ENCODE measurements at places on chromosomes 5 and 9.
A peak's percentile ranks its signal among the peaks of the same experiment; 100 is the strongest.

GRCh38 chr9:15389173-15389572 is 33.5 kb upstream of the SNAPC3 start:
- no peak for DNase-seq

GRCh38 chr9:105483618-105484017 is 35.8 kb downstream of the FSD1L start:
- DNase-seq: no peak

- DNase-seq: no peak
Measured at GRCh38 chr5:55485073-55485472, 49.7 kb downstream of the PLPP1 start.

DNA sequence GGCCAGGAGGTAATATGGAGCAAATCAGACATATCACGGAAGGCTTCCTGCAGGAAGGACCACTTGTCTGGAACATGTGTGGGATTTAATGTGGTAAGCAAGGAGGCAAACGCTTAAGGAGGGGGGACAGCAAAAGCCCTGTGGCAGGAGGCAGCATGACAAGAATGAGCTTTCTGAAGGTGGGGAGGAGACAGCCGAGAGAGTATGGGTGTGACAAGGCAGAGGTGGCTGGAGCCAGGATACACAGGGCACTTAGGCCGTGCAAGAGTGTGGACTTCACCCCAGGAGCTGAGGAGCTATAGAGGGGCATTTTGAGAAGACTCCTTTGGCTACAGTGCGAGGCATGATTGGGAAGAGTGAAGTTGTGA is 14.4 kb upstream of the S1PR3 start:
- DNase-seq: no peak

DNA sequence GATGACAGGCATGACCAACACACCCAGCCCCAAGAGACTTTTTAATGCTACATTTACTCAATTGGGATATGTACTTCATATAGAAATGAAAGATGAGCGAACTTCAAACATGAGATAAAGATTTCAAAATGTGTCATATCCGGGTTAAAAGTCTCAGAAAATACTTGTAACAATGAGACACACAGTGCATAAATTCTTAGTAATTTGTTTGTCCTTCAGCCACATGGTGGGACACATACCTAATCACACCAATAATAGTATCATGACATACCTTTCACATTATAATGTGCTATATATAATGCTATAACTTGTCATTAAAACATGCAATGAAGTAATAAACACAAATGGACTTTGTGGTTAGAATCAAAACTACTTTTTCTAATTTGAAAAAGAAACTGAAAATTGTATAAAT is 204.7 kb upstream of the RFX3 start:
- DNase-seq: peak; percentile 11

- peak; percentile 17 for DNase-seq
Measured at GRCh38 chr5:138789771-138790242, 36.6 kb downstream of the CTNNA1 start.

GRCh38 chr9:15116130-15116580 is 190.9 kb downstream of the TTC39B start:
- no peak for DNase-seq

DNA sequence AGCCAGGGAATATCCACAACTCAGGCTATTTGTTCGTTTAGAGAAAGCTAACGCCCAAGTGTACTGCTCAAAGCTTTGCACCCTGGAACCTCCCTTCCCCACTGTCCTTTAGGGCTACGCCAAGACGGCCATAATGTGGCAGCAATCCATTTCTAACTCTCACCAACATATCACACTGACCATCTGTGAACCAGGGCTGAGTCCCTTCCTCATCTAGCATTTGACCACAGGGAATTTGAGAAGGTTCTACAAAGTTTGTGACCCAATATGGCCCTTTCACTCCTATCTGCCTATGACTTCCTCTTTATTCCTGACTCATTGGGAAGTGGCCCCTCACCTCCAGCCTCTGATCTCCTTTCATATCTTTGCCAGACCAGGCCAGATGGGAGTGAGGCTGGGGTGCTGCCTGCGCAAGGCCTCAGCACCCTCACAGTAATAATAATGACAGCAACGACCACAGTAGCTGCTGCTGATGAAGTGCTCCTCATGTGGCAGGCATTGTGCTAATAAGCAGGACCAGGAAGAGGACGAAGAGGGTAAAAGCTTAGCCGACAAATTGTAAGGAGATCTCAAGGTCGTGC is 9.3 kb upstream of the ARAP3 start:
- no peak for DNase-seq

DNA sequence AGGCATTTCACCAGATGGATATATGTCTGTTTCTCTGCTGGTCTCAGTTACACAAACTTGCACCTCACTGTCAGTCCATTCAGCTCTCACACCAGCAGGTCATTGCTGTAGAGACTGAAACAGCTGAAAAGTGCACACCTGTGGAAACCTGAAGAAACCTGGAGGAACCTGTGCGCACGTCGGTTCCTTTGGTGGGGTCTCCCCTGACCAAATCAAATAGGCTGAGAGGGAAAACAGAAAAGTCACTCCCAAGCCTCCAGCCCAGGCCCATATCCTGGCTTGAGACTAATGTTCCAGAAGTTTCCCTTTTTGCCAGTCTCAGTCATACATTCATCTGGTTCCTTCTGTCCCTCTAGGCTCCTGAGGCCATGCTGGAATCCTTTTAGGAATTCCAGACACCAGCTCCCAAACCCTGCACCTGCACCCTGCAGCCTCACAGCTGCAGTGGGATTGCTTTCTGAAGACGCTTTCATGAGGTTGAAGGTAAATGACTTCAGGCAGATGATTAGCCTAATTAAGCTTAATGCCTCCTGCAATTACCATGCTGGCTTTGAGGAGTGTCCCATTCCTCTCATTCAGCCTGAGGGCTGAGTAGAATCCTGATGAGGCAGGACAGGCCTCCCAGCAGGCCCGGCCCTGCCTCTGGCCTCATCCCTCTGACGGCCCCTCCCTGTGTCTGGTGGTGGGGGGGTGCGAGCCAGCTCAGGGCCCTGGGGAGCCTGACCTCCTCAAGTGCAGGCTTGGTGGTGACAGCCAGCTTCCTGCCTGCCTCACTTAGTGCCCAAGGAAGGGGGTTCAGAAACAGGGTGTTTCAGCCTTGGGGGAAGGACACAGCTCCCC is 24.3 kb upstream of the CXCL14 start:
- DNase-seq: no peak

DNA sequence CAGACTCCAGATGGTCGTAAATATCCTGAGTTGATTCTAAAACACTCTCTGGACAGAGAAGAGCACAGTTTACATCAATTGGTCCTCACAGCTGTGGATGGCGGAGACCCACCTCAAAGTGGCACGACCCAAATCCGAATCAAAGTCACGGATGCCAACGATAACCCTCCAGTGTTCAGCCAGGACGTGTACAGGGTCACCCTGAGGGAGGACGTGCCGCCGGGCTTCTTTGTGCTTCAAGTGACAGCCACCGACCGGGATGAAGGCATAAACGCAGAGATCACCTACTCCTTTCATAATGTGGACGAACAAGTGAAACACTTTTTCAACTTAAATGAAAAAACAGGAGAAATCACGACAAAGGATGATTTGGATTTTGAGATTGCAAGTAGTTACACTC is 891 bp downstream of the PCDHGB2 start:
- DNase-seq: no peak

DNA sequence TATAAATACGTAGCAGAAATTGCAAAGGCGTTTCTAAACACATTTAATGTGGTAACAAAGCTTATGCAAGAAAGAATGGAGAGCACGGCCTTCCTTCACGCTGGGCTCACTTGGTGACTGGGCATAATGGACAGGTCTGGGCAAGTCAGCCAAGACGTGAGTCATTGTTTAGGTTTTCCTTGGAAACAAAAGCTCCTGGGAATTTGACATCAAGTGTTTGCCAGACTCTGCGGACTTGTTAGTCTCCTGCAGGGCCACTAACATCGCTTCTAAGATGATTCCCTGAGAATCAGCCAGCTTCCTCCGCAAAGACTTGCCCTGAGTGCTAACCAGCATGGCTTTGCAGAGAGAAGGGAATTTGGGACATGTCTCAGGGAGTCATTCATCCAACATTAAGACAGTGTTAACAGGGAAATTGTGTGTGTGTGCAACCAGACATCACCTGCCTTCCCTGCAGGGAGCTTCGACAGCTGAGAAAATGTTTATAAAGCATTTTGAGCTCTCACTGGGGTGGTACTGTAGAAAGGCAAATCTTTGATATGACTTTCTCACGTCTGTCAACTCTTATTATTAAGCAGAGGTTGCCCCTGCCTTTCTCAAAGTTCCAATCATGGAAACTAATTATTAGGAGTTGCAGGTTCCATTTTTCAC is 182.5 kb downstream of the NTRK2 start:
- peak; percentile 93 for DNase-seq

DNA sequence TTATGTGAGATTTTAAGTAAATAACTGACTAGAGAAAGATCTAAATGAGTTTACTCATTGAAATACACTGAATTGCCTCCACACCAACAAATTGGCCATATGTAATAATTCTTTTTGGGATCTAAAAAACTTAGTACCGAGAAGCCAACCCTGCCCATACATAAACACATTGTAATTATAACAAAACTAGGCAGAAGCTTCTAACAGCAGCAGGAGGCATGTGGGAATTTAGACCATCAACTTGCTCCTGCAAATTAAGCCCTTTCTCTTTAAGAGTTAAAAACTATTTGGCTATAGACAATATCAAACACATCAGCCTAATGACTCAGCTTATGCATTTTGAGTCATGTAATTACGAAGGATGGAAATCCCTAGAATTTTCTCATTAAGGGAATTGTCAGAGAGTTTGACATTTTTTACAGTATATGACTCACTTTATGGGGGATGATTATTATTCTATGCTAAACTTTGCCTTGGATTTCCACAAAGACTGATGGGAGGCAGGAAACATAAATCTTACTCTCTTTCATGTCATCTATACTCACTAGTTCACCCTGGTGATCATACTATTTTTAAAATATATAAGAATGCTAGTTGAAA is 1.0 kb downstream of the IL7R start:
- peak; percentile 91 for DNase-seq

DNA sequence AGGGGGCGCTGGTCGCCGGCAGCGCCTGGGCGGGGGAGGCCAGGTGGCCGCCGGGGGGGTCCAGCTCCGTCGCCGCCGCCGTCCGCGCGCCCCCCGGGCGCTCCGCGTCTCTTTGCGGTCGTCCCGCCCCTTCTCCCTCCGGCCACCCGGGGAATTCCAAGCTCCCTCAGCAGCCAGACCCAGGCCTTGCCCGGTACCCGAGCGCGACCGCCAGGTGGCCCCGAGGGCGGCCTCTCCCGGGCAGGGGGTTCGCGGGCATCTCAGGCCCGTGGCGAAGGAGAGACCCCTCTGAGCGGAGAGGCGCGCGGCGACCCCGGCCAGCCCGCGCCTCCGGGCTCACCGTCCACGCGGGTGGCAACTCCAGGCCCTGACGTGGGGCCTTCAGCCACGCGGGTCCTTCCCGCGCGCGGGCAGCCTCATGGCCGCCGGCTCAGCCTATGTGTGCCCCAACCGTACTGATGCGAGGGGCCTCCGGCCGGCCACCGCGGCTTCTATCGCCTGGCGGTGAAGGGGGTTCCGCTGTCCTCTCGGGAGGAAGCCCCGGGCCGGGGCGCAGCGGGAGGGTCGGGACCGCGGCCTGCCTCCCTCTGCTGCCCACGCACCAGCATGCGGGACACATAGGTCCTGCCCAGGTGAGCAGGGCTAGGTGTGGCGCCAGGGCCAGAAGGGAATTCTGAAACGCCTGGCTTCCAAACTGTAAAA is 529 bp upstream of the NRARP start:
- no peak for DNase-seq

GRCh38 chr5:137442660-137443059 is 56.5 kb downstream of the SPOCK1 start:
- no peak for DNase-seq

DNA sequence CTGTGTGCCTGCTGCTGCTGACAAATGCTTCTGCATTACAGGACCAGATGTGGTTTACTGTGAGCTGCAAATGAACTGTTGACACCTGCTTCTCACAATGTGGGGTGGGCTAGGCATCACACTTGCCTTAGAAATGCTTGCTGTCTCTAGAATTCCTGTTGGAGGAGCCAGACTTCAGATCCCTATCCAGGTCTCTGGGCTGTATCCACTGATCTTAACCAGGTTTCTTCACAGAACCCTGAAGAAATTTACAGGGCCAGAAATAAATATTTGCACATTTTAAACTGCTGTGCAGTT is 255.4 kb downstream of the FAM114A2 start:
- DNase-seq: no peak

DNA sequence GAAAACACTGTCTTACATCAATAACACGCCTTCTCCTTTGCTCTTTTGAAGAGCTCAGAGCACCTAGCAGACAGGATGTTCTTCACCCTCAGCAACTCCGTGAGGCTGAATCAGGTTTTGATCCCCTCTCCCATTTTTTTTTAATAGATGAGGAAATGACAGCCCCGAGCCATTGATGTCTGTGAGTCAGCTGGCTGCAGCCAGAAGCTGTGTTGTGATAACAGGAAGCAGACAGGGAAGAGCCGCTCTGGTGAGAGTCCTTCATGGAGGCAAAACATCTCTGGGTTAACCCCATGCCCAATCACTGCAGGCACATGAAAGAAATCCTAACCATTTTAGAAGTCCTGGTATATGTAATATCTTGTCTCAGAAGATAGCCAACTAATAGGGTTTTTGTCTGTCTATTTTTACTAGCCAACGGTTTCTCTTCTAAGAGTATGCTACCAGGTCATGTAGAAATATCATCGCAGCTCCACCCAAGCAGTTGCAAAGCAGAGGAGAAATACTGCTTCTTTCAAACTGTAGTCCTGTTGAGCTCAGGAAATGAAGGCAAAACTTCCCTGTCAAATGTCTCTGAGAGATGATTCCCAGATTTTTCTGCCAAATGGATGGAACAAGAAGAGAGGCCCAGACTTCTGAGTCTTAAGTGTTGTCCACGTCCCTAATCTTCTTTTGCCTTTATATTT is 568.9 kb downstream of the CCDC171 start:
- peak; percentile 72 for DNase-seq

GRCh38 chr9:21758540-21758939 is 43.9 kb upstream of the MTAP start:
- DNase-seq: no peak

DNA sequence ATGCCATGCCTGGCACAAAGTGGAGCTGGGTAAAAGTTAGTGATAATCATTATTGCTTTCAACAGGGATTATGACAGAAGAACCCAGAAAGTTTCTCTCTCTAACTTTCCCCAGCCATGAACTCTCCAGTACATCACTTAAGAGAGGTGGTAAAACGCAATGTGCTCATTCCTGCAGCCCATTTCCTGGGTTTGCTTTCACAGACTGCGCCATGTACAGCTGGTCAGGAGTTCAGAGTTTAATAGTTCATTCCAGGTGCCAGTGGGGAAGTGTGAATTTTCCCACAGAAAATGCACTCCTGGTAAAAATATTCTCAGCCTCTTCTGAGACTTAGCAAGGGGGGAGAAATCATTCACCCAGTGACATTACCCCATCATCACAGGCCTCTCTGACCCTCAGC is 35.5 kb downstream of the ADAM19 start:
- no peak for DNase-seq
